ENCODE measurements at places on chromosomes 11 and 22.

DNA sequence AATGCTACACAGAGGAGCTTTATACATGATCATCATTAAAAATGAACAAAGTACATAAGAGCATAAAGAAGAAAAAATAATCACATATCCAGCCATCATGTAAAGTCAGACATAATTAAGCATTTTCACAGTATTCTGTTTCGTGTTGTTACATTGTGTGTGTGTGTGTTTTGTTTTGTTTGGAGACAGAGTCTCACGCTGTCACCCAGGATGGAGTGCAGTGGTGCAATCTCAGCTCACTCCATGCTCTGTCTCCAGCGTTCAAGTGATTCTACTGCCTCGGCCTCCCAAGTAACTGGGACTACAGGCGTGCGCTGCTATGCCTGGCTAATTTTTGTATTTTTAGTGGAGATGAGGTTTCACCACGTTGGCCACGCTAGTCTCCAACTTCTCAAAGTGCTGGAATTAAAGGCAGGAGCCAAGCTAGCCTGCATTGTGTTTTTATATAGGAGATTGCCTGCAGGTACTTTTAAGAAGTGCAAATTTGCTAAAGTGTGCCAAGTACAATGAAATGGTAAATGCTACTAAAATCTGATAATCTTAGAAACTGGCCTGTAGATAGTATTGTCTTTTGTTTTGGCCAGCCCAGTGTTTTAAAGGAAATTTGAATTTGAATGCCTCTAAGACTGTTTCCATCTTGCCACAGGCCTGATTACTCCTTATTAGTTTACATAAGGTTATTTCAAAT is 7.8 kb downstream of the CTSC start:
- no peak for DNase-seq

DNA sequence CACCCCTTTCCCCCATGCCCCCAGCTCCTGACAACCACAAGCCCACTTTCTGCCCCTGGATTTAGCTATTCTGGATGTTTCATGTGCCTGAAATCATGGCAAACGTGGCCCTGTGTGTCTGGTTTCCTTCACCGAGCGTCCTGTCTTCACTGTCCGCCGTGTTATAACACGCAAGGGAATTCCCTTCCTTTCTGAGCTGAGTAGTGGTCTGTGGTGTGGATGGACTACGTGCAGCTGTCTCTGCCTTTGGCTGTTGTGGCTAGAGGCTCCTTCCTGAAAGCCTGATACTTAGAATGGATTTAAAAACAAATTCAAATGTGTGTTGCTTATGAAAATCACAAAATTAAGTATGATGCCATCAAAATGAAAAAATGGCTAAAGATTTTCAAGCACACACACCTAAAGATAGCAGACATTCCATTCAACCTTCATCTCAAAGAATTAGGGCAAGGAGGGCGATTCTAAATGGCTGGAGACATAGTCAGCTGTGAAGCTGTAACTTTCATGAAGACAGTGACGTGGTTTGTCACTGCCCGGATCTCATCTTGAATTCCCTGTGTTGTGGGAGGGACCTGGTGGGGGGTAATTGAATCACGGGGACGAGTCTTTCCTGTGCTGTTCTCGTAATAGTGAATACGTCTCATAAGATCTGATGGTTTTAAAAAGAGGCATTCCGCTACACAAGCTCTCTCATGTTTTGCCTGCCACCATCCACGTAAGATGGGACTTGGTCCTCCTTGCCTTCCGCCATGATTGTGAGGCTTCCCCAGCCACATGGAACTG is 30.5 kb downstream of the KCNQ1 start:
- no peak for DNase-seq

- DNase-seq: no peak
These were observed 3.2 kb downstream of the CREB3L1 start for GRCh38 chr11:46280706-46281105.

DNA sequence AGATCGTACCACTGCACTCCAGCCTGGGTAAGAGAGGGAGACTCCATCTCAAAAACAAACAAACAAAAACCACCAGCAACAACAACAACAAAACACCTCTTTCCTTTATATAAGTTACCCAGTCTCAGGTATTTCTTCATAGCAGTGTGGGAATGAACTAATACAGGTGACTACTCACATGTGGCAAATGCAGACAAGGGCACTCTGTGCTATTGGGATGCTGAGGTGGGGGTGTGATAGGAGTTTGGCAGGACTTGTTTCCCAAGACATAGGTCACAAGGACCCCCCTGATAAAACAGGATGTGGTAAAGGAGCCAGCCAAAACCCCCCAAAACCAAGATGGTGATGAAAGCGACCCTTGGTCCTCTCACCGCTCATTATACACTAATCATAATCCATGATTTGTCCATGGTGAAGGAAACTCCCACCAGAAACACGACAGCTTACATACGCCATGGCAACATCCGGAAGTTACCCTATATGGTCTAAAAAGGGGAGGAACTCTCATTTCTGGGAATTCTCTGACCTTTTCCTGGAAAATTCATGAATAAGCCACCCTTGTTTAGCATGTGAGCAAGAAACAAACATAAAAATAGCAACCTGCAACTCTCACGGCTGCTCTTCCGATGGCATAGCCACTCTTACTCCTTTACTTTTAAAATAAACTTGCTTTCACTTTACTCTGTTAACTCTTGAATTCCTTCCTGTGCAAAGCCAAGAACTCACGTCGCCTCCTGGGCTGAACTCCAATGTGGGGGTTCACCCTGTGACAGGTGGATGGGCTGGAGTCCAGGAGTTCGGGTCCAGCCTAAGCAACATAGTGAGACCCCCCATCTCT is 18.8 kb upstream of the INCENP start:
- no peak for DNase-seq

- DNase-seq: no peak
These were observed 1493.7 kb downstream of the TBC1D22A start for GRCh38 chr22:48256041-48256739.

GRCh38 chr11:122486793-122487495 is 168.6 kb upstream of the UBASH3B start:
- DNase-seq: no peak

DNA sequence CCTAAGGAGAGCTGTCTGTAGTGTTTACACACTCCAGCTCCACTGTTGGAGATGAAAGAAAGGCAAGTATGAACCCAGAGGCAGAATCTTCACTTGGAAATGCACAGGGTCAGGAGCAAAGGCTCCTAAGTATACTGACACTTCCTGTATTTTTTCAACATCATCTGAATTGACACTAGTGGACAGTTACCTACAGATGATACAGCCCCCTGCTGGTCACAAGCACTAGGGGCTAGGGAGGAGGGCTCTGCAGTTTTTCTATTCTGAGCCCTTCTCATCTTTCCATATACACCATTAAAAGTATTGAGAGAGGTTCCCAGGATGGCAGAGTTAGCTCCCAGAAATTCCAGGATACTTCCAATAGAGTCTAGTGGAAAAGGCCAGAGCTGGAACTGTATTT is 290.3 kb upstream of the API5 start:
- no peak for DNase-seq

Data from activated CD4-positive, alpha-beta T cell treated with anti-CD3 and anti-CD28 coated beads for 4 hours (primary cell).